ENCODE measurements at places on chromosomes 7 and 10.

GRCh38 chr10:104084482-104085142, 1.1 kb downstream of the COL17A1 start:
- no peak for DNase-seq

GRCh38 chr10:28470873-28471651, 61.9 kb upstream of the WAC start:
- DNase-seq = no peak

DNA sequence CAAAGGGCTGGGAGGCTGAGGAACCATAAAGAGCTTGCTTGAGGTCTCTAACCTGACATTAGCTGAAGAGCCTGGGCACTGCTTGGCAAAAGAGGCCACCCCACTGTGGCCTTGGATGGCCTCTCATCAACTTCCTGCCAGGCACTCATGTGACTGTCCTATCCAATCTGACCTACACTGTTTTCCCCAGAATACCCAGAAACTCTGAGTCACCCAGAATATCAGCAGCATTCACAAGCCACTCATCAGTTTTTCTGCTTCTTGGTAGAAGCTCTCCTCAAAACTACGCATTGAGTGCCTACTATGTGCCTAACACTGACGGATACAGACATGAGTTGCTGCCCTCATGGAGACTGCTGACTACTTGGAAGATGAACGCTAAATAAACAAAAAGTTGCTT, 4.1 kb upstream of the NT5C2 start:
- DNase-seq = peak; percentile 23

DNA sequence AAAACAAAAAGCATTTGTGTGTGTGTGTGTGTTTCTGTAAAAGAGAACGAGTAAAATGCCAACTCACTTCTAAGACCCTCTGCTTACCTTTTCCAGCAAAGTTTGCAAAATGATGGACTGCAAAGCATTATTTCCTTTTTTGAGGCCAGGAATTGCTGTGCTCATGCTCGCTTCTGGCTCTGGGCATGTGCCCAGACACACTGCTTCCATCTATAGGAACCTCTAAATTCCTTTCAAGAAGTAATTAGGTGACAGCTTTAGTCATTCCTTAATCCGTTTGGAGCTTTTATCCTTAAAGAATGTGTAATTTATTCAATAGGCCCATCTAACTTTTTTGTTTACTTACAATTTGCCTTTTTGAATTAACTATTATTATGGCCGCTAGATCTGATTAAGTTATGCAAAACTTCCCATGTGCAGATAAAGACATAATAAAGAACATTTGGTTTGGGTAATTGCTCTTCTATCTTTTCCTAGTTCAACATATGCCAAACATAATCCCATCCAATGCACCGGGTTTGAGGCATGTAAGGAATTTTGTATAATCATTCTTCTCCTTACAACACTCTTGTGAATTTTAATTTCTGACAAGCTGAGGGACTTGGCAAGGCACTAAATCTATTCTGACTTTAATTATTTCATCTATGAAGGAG, 34.7 kb downstream of the A1CF start:
- no peak for DNase-seq

GRCh38 chr10:24382596-24382978, 173.6 kb downstream of the KIAA1217 start:
- peak; percentile 20 for DNase-seq

DNA sequence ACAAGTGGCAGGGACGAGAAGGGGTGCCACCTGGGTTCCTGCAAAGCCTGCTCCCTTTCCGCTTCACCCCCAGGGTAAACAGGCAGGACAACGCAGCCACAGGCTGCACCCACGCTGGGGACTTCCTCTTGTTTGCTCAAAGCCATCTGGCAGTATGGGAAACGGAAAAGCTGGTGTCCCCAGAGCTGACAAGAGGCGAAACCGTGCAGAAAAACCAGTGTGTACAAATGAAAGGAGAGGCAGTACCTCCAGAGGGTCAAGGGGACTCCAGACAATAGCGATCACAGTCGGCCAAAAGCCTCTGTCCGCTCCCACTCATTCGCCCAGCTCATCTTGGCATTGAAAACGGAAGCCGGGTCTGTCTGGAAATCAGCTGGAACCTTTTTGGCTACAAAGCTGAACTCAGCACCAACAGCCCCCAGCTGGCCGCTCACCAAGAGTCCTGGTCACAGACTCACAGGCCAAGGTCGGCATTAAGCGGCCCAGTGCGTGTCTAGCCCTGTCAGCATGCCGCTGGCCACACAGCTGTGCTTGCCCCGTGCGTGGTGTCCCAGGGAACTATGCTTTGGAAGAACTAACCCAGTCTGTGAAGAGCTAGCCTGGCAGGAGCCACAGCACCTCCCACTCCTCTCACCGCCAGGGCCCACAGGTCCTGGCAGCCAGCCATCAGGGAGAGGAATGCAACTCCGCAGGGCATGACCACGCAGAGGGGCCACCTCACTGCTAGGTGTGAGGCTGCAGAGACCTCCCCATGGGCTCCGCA, 10.4 kb downstream of the TNS3 start:
- no peak for DNase-seq

DNA sequence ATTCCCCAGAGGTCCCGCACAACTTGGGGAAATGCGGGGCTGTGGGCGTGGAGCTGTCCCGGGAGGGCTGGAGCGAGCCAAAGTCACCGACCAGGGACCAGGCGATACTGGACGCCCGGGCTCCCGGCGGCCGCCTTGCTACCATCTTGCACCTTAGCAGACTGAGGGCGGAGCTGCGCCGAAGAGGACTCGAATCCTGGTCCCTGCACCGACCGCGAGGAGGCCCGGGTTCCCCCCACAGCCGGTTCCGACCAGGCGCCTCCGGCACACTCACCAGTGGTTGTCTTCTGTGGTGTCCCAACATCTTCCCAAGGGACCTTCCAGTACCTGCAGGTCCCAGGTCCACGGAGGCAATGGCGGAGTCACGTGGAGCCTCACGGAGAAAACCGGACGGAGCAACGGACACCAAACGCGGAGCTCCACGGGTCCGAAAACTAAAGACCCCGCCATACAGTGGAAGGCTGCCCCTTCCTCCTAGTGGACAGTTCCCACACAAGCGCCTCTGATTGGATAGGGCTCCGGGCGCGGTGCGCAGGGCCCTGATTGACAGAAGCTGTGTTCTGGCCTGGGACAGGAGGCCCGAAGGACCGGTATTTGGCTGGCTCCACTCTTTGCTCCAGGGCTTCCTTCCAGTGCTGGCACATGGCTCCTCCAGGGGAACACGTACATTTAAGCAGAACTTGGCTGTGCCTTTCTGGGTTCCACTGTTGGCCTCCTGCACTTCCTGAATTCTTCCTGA, 124.6 kb upstream of the ZNF479 start:
- DNase-seq = no peak

- DNase-seq = peak; percentile 33
These were observed at the start of gene DPYSL4 for GRCh38 chr10:132186488-132187429. TSS of gene DPYSL4 (plus strand) at chr10:132186948. CDS start at chr10:132187064, 116 bp downstream.
